ENCODE measurements at places on chromosomes 16 and 17.
A peak's percentile ranks its signal among the peaks of the same experiment; 100 is the strongest.

- DNase-seq = no peak
Measured at GRCh38 chr16:17162560-17162959, 308.2 kb downstream of the XYLT1 start.

- DNase-seq = no peak
Measured at GRCh38 chr16:89922884-89923639, at the start of gene TUBB3. TSS of gene TUBB3 (plus strand) at chr16:89923342. CDS start at chr16:89923402, 60 bp downstream.

DNA sequence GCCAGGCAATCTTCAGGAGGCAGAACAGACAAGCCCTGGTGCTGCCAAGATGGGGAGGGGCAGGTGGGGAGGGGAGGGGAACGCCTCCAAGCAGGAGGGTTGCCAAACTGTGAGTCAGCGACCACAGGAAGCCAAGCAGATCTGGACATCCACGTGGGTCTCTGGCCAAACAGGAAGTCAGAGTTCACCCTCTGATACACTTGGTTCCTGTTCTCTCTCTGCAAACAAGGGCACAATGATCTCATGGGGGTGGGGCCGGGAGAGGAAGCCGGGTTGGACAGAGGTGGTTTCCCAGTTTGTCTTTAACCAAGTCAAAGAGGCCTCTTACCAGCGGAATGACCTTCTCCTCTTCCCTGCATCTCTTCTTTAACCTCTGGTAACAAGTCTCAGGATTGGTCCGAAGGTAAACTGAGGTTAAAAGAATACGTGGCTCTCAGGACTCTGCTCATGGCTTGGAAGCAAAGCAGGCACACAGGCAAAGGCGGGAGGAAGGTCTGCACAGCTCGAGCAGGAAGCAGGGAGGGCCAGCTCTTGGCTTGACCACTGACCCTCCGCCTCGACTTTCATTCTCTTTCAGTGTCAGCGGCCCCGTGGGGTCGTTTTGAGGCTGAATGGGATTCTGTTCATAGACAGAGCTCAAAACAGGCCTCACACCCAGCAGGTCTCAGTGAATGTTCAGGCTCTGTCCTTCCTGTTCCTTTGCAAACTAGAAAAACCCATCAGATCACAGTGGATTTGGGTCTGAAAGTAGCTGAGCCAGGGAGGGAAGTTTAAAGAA is 32.9 kb downstream of the TK2 start:
- peak; percentile 79 for DNase-seq

GRCh38 chr16:1280783-1281182 is 24.9 kb downstream of the TPSD1 start:
- no peak for DNase-seq

- DNase-seq = no peak
Measured at GRCh38 chr17:1049446-1050225, 52.7 kb downstream of the TIMM22 start.

GRCh38 chr17:50853015-50853615 is 13.0 kb downstream of the TOB1 start:
- DNase-seq = no peak

- no peak for DNase-seq
Measured at GRCh38 chr17:55770196-55770870, 19.5 kb downstream of the PCTP start.

DNA sequence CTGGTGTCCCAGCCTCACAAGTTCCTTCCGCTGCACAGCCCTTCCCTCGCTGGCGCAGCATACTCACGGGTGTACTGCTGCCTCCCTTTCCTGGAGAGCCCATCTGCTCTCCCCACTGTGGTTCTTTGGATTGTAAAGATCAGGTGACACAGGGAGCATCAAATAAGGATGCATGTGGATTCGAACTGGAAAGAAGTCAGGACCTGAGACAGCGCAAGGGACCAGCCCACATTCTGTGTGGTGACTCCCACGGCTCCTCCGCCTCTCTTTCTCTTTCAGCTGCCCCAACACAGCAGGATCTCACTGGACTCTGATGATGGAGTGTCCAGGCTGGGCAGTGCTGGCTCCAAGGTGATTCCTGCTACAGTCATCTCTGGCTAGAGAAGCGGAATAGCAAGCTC is 8.1 kb downstream of the LDAF1 start:
- no peak for DNase-seq

GRCh38 chr16:84729716-84730320 is 30.0 kb downstream of the USP10 start:
- no peak for DNase-seq

GRCh38 chr17:73541561-73541981 is 102.7 kb downstream of the SDK2 start:
- no peak for DNase-seq
